ENCODE measurements at places on chromosomes 11 and 22.
A peak's percentile ranks its signal among the peaks of the same experiment; 100 is the strongest.

GRCh38 chr22:32058656-32059260 is 15.7 kb downstream of the SLC5A1 start:
- no peak for DNase-seq

DNA sequence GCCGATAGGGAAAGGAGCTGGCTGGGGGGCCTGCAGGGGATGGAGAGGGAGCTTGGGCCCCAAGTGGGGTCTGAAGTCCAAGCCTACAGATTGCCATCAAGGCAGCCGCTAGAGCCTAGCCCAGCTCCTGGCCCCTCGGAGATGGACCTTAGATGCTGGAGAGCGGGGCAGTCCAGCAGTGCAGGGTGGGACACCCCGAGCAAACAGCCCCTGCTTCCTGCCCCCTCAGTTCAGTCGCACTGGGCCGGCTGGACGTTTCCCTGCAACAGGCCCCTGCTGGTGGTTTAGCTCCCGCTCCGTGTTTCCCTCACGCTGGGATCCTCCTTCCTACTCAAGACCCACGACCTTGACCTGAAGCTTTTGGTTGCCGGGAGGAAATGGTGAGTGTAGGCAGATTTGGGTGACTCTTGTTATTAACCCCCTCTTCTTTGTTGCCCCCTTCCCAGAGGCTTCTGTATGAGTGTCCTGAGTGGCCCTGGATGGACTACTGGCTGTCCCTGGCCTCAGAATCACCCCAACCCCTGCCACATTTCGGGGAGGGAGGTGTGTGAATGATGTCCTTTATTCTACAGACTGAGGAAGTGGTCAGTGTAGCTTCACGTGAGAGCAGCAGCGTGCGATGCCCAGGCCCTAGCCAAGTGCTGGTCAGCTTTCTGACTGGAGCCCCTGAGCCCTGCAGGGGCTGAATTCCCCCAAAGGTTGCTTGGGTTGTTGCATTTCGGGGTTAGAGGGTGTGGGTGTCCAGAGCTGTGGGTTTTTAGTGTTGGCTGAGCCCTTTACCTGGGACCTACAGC is 2.7 kb downstream of the ST3GAL4 start:
- DNase-seq = no peak

- no peak for DNase-seq
Observed at GRCh38 chr11:73193251-73194033, 24.6 kb upstream of the P2RY2 start.

- DNase-seq = no peak
Observed at GRCh38 chr11:48020092-48020755, 39.9 kb downstream of the PTPRJ start.

GRCh38 chr22:30025221-30025620 is 55.0 kb upstream of the HORMAD2 start:
- no peak for DNase-seq

- DNase-seq = no peak
Observed at GRCh38 chr11:76837696-76838677, 22.7 kb upstream of the ACER3 start.

- no peak for DNase-seq
Observed at GRCh38 chr11:33790040-33790439, 15.7 kb upstream of the FBXO3 start.

GRCh38 chr22:31926969-31927368 is 17.4 kb upstream of the YWHAH start:
- no peak for DNase-seq

DNA sequence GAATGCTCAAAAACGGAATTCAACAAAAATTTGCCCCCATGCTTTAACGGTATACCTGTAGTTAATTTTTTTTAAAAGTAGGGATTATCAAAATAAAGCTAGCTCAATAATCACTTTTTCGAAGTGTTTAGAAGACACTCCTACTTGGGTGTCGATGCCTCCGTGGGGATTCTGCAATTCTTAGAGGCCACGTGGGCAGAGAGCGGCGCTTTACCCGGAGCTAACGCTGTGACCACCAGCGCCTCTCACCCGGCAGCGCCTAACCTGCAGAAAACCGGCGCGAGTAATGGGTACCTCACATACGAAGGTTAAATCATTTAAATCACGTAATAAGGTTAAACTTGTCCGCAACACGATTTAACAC is 583 bp downstream of the TAF1D start:
- DNase-seq = peak; percentile 63

DNA sequence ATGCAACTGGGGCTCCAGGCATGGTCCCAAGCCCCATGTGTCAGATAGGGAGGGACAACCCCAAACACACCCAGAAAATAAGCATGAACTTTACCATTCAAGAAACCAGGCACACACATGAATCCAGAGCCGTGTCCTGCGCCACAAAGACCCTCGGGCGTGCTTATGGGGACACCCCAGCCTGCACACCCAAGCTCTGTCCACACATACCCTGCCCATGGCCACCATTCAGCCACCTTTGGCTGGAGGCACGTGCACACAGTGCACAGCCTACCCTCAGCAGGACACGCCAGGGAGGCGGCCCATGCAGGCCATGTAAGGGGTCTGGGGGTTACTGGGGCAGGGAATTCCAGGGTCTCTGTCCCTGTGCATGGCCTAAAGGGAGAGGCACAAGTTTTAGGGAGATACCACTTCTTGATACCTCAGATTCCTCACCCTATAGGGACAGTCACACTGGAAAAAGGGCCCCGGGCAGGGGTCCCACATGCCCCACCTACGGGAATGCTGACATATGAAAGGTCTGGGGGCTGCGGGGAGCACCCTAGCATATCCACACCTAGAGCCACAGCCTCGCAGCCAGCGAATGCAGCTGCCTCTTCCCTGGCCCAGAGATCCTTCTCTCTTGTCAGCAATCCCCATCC is 20.6 kb downstream of the PACSIN2 start:
- no peak for DNase-seq

DNA sequence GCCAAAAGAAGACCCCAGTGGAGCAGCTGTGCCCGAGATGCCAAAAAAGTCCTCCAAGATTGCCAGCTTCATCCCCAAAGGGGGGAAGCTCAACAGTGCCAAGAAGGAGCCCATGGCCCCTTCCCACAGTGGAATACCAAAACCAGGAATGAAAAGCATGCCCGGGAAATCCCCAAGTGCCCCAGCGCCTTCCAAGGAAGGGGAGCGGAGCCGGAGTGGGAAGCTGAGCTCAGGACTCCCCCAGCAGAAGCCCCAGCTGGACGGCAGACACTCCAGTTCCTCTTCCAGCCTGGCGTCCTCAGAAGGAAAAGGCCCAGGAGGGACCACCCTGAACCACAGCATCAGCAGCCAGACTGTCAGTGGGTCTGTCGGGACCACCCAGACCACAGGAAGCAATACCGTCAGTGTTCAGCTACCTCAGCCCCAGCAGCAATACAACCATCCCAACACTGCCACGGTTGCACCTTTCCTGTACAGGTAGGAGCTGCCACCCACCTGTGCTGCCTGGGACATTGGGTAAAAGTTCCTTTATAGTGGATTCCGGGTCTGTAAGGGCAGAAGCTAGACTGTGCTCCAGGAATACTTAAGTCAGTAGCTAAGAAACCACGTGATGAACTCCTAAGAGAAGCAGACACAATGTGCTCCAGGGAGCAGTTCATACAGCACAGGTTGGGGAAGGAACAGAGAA is 221.3 kb downstream of the NAV2 start:
- DNase-seq = no peak

- DNase-seq = no peak
Observed at GRCh38 chr11:57057561-57057960, 68.8 kb downstream of the OR5AK2 start.

DNA sequence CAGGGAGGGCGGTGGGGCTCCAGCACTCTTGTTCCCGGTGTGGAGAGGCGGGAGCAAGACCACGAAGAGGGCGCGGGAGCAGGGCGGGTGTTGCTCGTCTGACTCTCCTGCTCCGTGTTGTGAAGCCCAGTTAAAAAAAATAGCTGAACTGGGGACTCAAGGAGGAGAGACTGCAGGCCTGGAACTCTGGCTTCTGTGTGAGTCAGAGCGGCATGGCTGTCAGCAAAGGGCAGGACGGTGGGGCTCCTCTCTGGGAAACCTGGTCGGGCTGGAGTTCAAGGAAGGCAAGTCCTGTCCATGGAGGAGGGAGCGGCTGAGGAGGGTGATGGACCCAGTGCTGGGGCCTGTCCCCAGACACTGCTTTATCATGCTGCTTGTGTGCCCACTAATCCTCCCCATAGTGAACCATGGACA is 152.3 kb downstream of the FEZ1 start:
- peak; percentile 30 for DNase-seq

DNA sequence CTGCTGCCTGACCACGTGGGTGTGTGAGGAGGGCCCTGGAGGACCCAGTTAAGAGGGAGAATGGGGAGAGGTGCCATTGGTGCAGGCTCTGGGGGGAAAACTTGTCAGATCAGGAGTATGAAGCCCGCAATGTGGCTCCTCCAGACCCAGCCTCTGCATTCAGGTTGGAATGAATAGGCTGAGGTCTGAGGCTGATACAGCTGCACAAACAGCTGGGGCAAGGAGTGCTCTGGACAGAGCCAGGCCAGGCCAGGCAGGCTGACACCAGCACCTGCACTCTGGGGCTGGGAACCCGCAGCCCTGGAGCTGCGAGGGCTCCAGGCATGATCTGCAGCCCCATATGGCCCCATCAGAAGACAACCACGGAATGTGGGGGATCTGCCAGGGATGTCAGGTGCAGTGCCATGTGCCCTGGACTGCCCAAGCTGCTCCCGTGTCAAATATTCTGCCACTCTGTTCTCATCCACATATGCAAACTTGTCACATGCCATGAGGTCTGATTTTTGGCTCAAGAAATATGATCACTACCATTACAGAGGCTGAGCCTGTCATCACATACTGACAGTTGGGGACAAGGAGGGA is 27.2 kb upstream of the KCNJ11 start:
- peak; percentile 45 for DNase-seq

DNA sequence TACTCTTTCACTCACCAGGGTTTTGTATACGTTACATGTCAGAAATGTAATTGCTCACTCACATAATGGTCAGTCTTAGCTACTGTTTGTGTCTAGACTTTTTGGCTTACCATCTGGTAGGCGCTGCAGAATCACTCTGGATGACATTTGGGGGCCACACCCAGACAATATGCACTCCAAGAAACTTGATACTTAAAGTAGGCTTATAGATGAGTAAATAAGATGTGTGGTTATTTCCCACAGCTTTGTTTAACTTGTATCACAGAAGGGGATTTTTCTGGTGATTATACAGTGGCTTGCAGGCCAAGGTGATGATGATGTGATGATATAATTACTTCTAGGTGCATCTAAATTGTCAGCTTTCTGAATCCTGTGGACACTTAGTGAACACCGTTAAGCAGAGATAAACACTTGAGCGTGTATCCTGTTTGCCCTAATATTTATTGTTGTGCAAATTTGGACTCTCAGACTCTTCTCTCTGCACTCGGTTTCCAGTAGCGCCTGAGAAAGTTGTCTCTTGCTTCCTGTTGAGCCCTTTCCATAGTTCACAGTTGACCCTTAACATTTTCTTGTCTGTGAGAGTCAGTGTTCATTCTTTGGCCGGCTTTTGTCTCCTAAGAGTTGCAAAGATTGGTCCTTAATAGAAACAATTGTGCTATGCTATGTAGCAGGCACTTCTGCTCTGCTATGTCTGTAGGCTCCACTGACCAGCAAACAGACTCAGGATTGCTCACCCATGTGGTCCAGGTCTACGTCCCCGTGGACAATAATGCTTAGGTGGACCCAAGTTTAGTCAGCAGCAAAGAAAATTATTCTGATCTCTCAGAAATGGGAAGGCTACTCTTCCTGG is 89.3 kb downstream of the PRR5L start:
- DNase-seq = no peak
